Stimulated activated CD8-positive, alpha-beta memory T cell treated with anti-CD3 and anti-CD28 coated beads, Interleukin-15, amount 100 ng/mL, for 1 hour (primary cell): ENCODE measurements at places on chromosomes 6 and 20.

DNA sequence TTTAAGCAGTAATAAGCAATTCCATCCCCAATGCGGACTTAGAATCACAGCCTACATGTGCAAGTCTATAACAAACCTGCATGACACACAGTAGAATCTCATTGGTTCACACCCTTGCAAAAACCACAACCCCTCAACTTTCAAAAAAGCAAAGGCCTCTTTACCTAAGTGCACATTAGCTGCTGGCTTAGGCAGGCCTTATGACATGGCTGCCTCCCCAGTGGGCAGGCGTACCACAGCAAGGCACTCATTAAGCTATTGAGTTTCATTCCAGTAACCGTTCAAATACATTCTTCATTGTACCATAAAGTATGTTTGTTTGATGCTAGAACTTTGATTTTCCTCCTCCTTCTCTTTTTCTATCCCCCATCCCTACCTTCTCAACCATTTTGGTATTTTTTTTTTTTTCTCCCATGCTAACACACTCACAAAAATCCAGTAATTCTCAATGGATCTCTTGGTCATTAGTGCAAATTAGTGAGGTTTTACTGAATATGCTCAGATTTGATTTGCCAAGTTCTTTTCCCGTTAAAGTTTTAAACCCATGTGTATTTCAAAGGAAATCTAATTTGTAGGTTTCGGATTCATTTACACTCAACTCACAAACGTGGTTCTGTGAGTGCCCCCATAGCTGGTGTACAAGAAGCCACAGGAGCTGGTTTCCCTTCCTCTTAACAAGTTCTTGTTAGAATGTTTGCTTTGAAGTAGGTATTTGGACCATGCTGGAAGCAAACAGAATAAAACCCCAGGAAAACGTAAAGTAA, 460.4 kb upstream of the RUNX2 start:
- DNase-seq, result no peak

DNA sequence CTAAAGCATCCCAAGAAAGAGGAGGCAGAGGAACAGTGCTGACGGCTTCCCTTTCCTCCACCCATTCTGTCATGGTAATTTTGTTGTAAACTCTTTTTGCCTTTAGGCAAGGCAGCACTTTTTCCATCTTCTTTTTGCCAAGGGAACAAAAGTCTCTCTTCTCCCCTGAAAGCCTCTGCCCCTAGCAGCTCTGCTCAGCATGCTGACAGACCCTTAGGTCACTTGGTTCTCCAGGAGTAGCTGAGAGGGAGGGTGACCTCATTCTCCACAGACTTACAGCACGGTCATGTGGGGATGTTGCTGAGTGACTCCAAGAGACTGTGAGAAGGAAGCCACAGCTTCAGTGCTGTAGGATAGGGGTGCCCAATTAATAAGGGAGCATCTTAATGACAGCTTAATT, 81.1 kb upstream of the RALGAPA2 start:
- no peak for DNase-seq

DNA sequence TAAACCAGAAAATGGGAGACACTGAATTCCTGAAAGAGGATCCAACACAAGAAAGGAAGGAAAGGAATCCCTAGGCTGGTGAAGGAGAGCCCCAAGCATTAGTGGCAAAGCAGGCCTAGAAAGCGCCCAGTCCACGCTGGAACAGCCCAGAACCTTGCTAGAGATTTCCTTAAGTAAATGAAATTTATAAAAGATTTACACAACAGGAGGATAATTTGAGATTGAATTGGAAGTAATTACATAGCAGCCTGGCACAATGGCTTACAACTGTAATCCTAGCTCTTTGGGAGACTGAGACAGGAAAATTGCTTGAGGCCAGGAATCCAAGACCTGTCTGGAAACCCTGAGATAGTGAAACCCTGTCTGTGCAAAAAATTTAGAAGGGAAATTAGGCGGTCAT, 26.8 kb upstream of the C20orf144 start:
- DNase-seq, result no peak

- no peak for DNase-seq
Measured at GRCh38 chr20:17473659-17474058, 57.5 kb downstream of the BFSP1 start.

- DNase-seq, result no peak
Measured at GRCh38 chr6:136886091-136886490, 36.0 kb upstream of the SLC35D3 start.

GRCh38 chr6:129981598-129981997, 36.8 kb upstream of the L3MBTL3 start:
- DNase-seq, result no peak

DNA sequence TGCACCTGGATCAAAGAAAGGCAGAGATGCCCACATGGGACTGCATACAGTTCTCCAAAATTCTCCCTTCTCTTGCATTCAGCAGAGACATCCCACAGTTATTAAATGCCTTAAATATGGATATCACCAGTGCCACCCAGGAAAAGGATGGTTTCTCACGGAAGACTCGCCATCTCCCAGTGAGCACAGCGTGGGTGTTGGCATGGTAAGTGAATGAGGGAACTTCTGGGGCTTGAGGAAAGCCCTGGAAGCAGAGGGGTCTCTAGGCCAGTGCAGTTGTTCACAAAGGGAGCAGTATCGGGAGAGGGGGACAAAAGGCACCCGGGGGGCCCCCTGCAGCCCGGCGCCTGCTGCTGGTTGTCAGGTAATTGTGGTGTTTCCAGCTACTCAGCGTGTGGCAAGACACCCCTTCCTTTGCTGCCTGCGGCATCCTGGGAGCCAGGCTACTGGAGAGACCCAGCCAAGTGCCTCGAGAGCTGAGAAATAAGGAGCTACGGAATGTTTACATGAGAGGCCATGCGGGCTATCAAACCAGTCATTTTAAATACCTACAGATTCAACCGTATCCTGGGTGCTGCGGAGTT, 125.4 kb downstream of the PXDC1 start:
- no peak for DNase-seq

DNA sequence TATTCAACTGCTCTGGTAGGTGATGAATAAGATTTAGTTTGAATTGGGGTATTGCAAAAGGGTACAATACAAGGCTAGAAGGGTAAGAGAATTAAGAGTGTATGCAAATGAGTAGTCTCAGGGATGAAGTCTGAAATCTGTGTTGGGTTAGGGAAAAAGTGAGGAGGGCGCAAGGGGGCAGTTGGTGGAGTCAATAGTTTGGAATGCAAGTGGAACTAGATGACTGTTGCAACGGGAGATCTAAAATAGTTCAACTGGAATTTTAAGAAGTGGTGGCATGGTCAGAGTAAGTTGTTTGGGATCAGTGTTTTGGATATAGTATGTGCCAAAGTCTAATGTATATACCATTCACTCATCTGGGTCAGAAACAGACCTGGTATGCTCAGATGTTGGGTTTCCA, 329.6 kb downstream of the GJA1 start:
- no peak for DNase-seq

DNA sequence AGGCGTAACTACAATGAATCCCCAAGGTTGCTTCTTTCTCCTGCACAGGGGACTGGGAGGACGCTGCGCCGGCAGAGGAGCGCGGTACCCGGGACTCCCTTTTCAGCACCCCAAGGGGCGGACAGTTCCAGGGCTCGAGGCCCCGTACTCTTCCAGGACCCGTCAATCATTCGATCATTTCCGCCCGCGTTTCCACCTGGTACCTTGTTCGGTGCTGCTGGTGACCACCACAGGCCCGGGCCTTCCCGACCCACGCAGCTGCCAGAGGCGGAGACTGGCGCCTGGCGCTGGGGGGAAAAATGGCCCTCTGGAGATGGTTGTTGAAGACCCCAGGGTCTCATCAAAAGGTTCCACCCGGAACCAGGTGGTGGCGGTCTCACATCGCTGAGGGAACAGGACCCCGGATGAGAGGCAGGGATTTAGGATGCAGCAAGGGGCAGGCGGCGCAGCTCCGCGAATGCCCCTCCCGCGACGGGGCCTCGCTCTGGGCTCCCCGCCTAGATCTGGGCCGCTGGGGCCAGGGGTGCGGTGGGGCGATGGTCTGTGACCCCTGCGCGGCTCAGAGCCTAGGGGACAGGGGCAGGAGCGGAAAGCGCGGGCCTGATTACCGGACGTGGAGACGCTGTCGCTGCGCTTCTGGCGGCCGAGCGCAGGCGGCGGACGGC, 744 bp downstream of the VSX1 start:
- DNase-seq, result no peak

DNA sequence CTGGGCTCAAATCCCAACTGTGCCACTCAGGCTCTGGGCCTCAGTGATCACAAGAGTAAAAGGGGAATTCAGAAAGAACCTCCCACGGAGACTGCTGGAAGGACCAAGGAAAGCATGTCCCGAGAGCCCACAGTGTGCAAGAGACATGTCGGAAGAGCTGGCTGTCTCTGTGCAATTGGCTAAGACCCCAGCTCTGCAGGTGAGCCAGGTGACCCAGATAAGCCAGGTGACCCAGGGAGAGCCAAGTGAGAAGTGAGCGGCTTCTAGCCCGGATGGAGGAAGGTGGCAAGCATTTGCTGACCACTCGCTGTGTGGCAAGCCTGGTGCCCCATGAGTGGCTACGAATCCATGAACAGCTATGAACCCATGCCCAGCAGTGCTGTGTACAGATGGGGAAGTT, 59.1 kb downstream of the RIPOR3 start:
- DNase-seq, result no peak

GRCh38 chr6:44202972-44203750, 13.6 kb upstream of the MYMX start:
- DNase-seq, result no peak

DNA sequence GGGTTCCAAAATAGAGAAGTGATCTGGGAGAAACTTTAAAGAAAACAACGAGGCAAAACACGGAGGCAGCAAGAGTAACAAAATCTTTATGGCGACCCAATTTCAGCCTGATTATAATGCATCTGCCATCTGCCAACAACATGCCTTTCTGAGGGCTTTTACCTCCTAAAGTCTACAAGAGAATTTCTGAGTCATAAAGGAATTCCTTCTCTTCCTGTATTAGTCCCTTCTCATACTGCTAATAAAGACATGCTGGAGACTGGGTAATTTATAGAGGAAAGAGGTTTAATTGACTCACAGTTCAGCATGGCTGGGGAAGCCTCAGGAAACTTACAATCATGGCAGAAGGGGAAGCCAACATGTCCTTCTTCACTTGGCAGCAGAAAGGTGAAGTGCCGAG, 226.6 kb downstream of the HACE1 start:
- DNase-seq, result no peak

GRCh38 chr6:139591075-139591865, 216.8 kb upstream of the CITED2 start:
- DNase-seq, result no peak

DNA sequence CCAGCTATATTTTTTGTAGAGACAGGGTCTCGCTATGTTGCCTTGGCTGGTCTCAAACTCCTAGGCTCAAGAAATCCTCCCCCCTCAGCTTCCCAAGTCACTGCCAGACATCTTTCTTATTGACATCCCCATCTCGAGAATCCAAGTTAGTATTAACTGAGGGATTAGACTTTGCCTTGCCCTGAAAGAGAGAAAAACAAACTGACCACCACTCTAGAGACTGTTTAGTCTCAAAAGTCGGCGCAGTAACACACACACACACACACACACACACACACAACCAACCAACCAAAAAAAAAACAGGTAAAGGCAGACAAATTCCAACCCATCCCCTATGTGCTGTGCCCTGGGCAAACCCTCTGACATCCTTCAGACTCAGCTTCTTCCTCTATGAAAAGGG, 27.2 kb upstream of the PNPLA1 start:
- DNase-seq, result no peak

GRCh38 chr6:28824793-28825731, 98.7 kb downstream of the TRIM27 start:
- no peak for DNase-seq

DNA sequence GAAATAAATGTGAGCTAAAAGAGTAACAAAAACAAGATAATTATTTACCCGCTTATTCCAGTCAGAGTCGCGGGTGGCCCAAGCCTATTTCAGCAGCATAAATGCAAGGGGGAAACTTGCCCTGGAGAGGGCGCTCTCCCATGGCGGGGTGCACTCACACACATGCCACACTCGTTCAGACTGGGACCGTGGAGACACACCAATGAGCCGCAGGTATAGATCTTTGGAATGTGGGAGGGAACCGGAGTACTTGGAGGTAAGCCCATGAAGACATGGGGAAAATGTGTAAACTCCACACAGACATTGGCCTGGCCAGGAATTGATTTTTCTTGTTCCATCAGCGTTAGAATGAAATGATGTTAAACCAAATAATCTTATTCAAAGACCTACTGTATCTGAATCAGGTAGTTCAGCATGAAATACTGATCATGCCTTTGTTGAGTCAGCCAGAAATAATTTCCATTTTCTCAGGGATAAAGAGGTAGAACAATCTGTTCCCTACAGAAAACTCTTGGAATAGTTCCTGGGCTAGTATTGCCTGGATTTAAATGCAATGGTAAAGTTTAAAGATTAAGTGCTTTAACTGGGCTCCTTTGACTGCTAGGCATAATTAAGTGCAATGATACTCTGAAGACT, 191.5 kb downstream of the MCHR2 start:
- no peak for DNase-seq

GRCh38 chr20:64203037-64203777, 39.0 kb downstream of the MYT1 start:
- DNase-seq, result no peak

- no peak for DNase-seq
Measured at GRCh38 chr6:84731401-84731800, 33.0 kb downstream of the TBX18 start.

DNA sequence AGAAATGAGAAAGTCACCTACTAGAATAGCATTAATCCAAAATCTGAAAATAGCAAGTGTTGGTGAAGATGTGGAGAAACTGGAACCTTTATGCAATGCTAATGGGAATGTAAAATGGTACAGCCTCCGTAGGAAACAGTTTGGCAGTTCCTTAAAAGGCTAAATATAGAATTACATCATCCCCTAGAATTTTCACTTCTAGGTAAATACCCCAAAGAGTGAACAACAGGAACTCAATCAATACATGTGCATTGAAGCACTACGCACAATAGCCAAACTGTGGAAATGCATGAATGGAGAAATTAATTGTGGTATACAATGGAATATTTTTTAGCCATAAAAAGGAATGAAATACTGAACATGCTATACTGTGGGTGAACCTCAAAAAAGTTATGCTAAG, 982.0 kb upstream of the FLRT3 start:
- no peak for DNase-seq

- no peak for DNase-seq
Measured at GRCh38 chr6:26251354-26252076, 113.5 kb upstream of the BTN3A2 start.

- DNase-seq, result no peak
Measured at GRCh38 chr6:74626288-74626687, 579.6 kb downstream of the COL12A1 start.
